ENCODE measurements at places on chromosomes 2 and 18.

DNA sequence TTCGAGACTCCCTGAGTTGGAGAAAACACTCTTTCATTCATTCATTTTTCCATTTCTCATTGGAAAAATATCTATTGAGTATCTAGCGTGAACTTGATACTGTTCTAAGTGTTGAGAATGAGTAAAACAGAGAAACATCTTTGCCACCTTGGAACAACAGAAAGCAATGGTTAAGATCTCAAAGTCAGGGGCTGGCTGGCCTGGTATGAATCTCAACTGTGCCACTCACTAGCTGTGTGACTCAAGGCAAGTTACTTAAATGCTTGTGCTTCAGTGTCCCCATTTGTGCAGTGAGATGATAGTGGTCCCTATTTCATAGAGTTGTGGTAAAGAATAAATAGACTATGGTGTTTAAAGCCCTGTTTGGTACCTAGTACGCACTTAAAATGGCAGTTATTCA is 415.2 kb downstream of the NBAS start:
- no peak for DNase-seq

DNA sequence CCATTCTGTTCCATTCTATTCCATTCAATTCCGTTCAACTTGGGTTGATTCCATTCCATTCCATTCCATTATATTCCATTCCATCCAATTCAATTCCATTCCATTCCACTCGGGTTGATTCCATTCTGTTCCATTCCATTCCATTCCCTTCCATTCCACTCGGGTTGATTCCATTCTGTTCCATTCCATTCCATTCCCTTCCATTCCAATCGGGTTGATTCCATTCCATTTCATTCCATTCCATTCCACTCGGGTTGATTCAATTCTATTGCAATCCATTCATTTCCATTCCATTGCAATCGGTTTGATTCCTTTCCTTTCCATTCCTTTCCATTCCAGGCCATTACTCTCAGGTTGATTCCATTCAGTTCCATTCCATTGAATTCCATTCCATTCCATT is 1138.4 kb downstream of the RPIA start:
- DNase-seq, result no peak

GRCh38 chr2:231710799-231711676 is 2.7 kb downstream of the PTMA start:
- DNase-seq, result no peak

GRCh38 chr2:189581354-189582139 is 961 bp upstream of the SLC40A1 start:
- DNase-seq, result peak; percentile 2

DNA sequence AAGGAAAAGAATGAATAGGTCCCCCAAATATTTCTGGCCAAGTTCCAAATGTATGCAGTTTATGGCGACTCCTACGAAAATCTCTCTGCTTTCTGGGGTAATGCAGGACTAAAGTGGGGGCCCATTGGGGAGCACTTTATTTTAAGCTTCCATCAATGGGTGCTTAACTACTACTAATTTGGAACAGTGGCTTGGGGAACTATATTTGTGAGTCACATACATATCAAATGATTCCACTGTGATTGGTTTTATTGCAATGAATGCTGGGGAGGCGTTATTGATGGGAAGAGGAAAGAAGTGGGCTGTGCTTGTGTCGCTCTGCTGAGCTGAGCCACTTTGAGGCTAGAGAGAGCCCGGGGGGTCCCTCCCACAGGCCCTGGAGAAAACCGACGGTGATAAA is 560.4 kb upstream of the SALL3 start:
- DNase-seq, result no peak

DNA sequence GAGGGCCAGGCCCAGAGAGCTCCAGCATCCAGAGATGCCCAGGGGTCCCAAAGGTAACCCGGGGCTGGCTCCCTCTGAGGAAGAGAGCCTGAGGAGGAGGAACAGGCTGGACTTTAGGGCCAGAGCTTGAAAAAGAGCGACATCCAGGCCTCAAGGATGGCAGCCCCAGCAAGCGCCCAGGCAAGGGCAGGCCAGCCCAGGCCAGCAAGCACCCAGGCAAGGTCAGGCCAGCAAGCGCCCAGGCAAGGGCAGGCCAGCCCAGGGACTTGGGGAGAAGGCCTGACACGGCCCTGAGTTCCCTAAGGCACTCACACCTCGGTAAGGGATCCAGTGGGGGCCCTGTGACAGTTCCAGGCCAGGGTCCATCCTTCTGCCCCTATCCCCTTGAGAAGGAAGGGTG is 30.4 kb downstream of the DBI start:
- no peak for DNase-seq

- no peak for DNase-seq
These were observed 65.4 kb downstream of the SATB2 start for GRCh38 chr2:199392363-199392762.

Measured in germinal center (tissue), 1 donor.